ENCODE measurements at places on chromosomes 1 and 21.
A peak's percentile ranks its signal among the peaks of the same experiment; 100 is the strongest.

GRCh38 chr21:37339552-37339939 lies 27.0 kb upstream of the DYRK1A start:
- DNase-seq: no peak

- no peak for DNase-seq
Measured at GRCh38 chr1:67552336-67552759, 122.1 kb upstream of the SERBP1 start.

- peak; percentile 55 for DNase-seq
Measured at GRCh38 chr1:209755926-209756614, at the start of gene TRAF3IP3. TSS of gene TRAF3IP3 (plus strand) at chr1:209756053. CDS start at chr1:209760040, 3,987 bp downstream.

DNA sequence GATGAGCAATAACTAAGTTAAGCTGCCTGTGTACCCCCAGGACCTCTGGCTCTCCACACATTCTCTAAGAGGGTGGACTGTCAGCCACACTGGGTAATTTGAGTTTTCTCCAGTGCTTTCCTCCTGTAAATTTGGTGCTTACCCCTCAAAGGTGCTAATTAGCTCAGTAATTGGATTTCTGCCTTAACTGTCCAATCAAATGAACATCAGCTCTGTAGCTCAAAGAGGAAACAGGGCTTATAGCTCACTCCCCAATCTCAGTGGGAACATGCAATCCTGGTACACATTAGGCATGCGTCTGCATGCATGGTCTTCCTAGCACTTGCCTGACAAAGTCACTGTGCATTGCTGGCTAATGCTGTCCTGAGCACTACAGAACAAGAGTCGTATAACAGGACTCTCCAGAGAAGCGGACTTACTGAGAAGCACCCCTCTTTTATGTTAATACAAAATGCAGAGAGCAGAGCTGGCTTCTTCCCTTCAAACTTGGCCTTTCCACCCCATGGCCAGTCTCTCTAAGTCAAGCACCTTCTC lies 110.1 kb downstream of the NTPCR start:
- DNase-seq: no peak

DNA sequence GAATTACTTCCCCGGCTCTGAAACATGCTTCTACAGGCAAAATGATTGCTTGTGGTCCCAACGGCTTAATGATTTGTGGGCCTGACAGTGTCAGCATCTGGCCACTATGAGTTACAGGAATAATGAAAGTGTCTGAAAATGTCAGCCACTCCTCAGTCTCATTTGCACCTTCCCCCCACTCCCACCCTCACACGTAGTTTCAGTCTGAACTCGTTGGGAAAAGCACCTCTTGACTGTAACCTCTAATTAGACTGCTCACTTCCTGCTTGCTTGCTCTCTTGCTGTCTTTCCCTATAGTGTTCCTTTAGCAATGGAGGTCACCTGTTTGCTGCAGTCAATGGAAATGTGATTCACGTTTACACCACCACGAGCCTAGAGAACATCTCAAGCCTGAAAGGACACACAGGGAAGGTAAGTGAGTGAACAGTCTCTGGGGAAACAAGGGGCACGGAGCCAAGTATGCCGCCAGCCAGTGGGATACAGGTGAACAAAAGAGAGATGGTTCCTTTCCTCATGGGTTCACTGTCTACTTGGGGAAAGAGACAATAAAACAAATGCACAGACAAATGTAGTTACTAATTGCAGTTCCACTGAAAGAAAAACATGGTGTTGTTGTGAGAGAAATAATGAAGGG lies 27.1 kb downstream of the CFAP57 start:
- DNase-seq: no peak

GRCh38 chr1:24870551-24871195 lies 59.4 kb downstream of the RUNX3 start:
- DNase-seq: peak; percentile 16

DNA sequence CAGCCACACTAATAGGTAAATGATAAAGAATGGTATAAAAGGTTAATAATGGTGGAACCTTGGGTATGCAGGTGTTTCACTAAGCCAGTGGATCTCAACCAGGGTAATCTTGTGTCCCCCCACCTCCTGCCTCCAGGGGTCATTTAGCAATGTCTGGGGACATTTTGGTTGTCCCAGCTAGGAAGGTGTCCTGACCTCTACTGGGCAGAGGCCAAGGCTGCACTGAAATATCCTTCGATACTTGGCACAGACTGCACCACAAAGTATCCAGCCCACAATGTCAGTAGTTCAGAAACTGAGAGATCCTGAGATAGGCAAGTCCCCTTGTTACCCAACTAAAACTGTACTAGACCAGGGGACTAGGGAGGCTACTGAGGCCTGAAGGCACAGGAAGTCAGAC lies 113.6 kb upstream of the TIAM1 start:
- DNase-seq: no peak

Data from activated naive CD4-positive, alpha-beta T cell (primary cell).